ENCODE measurements at places on chromosomes 7 and 10.

DNA sequence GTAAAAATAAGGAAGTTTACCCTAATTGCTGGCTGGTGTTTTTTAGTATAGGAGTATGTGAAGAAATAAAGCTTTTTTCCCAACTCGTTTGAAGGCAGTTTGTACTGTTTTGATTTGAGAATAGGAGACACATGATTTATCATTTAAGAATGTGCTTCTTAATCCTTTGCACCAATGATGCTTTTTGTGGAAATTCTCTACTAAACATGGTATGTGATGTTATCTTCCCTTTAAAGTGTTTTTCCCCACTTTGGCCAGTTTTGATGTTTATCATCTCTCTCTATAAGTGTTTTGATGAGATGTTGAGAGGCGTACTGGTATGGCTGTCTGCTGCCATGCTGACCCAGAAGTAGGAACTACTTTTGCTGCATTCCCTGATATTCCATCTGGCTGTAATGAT, 85.1 kb downstream of the SUGCT start:
- DNase-seq, result no peak

DNA sequence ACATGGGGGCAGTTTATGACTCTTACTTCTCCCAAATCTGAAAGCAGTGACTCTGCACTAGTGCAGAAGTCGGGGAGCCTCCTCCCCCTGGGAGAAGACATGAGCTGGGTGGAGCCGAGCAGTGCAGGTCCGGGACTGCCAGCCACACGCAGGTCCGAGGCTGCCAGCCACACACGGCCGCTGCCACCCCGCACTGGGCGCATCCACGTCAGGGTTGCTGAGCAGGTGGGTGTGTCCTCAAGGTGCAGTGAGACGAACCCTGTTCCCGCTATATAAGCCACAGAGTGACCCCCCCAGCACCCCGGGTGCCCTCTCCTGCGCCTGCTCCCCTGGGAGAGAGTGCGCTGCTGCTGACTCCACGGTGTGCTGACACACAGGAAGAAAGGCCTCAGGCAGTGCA, 430.2 kb downstream of the PTPRN2 start:
- no peak for DNase-seq

- no peak for DNase-seq
These were observed 60.8 kb downstream of the ZNF438 start for GRCh38 chr10:30970760-30971460.

DNA sequence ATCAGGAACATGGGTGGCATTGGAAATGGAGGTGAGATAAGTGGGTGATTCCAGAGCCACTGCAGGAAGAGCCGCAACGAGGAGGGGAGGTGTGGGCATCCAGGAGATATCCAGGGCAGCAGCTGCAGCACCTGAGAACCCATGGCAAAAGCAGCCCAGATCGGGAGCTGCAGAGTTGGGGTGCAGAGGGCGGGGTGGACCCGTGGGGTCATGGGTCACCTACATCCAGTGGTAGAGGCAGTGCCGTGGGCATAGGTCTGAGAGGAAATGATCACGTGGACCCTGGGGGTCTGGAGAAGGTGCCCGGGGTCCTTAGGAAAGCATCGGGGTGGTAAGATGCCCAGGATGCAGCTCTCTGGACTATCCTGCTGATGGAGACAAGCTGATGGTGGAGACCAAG, 530.0 kb downstream of the GLRX3 start:
- DNase-seq, result no peak

DNA sequence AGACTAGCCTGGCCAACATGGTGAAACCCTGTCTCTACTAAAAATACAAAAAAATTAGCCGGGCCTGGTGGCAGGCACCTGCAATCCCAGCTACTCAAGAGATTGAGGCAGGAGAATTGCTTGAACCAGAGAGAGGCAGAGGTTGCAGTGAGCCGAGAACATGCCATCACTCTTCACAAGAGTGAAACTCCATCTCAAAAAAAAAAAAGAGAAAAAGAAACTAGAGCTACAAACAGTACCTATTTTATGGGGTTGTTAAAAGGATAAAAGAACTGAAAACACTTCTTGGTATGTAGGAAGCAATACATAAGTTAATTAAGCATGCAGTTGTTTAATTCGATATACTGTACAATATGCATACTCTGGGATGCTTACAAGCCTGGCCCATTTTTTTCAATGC, 216.9 kb downstream of the SORCS1 start:
- DNase-seq, result no peak

GRCh38 chr10:129501652-129502436, 34.8 kb downstream of the MGMT start:
- no peak for DNase-seq

DNA sequence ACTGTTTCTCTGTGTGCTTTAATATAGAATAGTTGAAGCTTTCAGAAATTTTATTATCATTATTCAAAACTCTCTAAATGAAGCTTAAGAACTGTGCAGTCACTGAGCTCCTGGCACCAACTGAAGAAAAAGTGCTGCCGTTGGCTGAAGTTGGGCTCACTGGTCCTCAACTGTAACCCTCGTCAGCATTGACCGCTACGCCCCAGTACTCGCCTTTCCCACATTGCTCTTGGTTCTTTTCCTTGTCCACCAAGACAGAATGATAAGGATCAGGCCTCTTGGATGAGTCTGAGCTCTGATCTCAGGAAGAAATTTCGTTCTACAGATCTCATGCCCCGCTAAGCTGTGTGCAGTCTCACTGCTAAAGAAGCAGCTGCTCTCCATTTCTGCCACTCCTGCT, 7.9 kb upstream of the TAF3 start:
- DNase-seq, result no peak

DNA sequence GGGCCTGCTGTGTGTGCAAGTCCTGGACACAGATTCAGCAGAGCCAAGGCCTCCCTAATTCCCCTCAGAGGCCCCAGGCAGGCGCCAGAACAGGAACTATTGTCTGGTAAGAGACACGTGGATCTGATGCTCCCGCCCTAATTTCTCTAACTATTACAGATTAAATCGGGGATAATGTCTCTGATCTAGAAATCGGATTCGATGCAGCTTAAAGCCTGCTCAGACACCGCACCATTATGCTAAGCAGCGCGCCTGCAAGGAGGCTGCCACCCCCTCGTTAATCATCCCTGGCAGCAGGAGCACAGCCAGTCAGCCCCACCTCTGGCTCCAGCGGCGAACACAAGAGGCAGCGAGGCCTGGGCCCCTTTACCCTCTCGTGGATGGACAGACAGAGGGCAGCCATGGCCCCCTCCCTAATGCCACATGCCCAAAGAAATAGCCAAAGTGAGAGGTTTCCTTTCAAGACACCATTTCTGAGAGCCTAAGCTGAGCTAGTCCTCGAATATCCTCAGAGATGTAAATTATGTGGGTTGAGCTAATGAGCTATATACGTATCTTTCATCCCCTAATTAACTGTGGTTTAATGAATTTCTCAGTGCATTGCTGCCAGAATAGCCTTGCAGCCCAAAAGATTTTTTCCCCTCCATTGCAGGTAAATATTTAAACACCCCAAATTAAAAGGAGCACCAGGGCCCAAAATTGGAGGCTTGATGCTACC, 122.1 kb downstream of the GRID1 start:
- no peak for DNase-seq

DNA sequence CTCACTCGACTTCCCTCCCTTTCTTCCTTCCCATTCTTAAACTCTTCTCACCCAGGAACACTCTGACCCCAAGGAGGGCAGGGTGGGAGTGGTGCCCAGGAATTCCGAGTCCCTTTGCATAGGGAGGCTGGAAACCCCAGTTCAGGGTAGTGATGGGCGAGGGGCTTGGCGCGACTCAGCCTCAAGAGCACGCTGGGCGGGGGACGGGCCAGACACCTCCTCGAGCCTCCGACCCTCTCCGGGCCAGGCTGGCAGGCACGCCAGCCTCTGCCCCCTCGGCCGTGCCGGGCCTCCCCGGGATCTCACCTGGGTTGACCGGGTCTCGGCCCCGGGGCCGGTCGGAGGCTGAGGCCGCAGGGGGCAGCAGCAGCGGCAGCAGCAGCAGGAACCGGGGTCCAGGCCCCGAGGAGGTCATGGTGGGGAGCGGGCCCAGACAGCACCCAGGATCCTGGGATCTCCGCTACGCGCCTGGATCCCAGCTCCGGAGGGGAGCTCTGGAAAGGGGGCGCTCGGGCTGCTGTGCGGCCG, 457 bp downstream of the PLOD3 start:
- DNase-seq, result no peak

DNA sequence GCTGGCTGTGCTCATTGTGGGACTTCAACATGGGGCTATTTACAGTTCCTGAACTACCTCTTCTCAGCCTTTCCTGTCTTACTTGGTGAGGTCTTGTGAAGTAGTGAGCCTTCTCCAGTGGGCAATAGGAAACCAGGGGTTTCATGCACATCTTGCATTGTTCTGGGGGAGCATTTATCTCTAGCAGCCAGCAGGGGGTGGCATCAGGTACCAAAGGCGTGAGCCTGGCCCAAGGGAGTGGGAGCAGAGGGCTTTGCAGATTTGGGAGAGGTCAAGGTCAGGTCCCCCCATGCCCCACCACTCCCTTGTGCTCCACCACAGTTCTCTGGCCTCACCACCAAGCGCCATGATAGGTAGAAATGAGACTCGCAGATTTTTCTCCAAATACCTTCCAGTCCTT, 85.4 kb upstream of the NPTX2 start:
- no peak for DNase-seq

DNA sequence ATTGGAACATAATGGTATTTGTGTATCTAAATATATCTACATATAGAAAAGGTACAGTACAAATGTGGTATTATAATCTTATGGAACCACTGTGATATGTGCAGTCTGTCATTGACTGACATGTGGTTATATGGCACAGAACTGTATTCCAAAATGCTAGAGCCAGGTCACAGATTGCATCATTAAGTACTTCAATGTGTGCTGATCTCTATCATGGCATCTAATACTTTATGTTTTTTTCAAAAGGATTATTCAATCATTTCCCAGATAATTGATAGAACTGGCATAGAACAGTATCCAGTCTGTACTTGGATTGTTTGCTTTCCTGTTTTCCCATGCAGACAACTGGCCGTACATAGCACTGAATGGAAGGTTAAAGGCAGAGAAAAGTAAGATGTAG, 662.7 kb downstream of the PARD3 start:
- no peak for DNase-seq

GRCh38 chr10:4094751-4095150, 309.7 kb upstream of the KLF6 start:
- DNase-seq, result no peak

DNA sequence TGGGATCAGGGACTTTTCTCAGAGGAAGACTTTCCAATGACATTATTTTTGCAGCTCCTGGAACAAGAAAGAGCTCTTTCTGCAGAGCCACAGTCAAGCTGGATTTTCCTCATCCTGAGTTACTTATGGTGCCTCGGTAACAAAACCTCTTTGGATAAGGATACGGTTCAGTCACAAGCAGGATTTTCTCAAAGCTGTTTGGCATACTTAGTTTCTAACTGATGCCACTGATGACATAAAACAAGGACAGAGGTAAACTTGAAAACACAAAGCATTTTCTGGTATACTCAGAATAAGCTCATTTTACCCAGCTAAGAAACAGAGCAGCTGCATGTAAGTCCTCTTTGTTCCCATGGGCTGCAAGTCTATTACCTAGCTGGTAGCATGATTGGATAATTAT, 340.9 kb upstream of the MEOX2 start:
- DNase-seq, result no peak

DNA sequence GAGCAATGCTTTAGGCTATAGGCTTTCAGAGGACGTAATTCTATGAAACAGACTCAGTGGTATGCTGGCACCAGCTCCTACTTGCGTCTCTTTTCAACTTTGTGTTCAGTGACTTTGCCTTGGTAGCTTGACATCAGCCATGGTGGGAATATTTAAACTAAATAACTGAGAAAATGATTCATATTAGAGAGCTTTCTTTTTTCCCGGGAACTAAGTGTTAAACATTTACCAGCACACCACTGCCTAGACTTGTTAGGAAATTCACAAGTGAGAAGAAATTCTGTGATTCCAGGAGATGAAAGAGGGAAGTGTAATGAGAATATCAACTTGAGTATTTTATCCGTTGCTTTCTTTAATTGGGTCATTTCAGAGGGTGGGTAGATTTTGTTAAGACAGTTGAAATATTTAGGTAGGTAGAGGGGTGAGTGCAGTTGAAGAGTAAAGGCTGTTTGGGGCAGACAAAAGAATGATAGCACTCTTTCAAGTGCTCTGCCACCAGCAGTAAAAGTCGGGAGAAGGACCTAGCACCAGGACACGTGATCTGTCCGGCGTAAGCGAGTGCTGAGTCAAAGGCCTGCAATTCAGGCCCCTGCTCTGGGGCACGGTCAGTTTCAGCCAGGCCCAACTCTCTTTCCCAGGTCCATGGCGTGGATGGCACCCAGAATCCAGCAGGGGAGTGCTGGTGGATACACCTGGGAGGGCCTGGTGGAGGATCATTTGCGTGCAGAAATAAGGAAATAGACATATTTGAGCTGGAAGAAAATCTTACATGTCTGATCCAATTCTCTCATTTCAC, 206.3 kb downstream of the SNX10 start:
- no peak for DNase-seq

- no peak for DNase-seq
These were observed 160.5 kb downstream of the WDR37 start for GRCh38 chr10:1216574-1217236.

- no peak for DNase-seq
These were observed 79.3 kb upstream of the ACBD5 start for GRCh38 chr10:27319752-27320431.

DNA sequence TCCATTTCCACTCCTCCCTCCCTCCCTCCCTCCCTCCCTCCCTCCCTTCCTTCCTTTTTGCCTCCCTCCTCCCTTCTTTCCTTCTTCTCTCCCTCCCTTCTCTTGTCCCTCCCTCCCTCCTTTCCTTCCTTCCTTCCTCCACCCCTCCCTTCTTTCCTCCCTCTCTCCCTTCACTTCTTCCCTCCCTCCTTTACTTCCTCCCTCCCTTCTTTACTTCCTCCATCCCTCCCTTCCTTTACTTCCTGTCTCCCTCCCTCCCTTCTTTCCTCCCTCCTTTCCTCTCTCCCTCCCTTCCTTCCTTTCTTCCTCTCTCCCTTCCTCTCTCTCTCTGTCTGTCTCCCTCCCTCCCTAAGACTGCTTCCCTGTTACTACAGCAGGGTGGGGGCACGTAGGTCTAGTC, 598.6 kb upstream of the FOXK1 start:
- no peak for DNase-seq

DNA sequence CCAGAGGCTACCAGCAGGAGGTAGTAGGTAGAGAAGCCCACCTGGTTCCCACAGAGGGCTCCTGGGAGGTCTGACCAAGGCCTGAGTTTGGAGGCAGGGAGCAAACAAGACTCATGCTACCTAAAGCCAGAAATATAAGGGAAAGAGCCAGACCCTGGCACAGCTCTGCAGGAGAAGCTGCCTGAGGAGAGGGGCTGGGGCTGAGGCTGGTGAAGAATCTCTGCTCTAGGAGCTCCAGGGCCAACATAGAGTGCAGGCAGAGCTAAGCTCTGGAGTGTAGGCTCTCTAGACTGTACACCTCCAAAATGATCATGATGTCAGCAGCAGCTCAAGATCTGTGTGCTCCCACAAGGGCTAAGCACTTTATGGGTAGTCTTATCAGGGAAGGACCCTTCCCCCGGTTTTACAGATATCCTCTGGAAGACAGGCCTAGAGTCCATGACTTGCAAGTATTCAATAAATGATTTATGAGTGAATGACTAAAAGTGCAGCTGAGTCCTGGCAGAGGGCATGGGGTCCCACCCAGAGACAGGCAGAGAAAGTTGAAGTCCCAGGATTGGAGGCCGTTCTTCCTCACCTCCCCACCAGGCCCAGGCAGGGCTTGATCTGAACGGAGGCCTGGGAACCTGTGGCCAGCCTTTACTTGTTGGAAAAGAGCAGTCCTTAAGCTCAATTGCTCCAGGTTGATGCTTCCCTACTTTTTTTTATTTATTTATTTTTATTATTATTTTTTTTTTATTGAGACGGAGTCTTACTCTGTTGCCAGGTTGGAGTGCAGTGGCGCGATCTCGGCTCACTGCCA, 71.5 kb upstream of the LRRC4 start:
- no peak for DNase-seq

GRCh38 chr10:91536111-91536510, 96.8 kb downstream of the PPP1R3C start:
- no peak for DNase-seq

Data from DMS79 (cell line).